ENCODE measurements at places on chromosomes 5 and 9.

- no peak for DNase-seq
These were observed 835 bp upstream of the DND1 start for GRCh38 chr5:140674211-140674610.

- DNase-seq, result no peak
These were observed 49.1 kb upstream of the TEK start for GRCh38 chr9:27059907-27060306.

DNA sequence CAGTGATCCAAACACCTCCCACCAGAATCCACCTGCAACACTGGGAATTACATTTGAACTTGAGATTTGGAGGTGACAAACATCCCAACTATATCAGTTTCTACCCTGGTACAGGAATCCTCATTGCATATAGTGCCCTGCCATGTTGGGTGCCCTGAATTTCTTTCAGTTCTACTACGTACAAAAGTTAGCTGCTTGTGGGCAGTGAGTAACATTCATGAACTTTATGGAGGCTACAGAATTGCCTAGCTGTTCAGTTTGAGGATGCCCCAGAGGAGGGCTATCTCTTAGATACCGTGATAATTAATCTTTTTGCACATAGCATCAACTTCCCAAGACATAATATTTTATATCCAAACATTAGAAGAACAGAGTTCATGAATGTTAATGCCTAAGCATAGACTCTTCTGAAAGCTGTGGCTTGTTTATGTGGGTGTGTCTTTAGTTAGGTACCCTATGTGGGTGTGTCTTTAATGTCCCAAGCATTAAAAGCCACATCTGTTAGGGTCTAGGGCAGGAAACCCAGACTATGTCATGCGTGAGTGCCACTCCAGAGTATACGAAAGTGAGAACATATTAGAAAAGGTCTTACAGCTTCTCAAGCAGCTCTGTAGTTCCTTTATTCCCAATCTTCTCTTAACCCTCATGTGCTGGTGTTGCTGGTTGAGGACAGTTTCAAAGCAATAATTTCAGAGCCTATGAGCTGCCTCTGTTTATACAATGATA, 47.0 kb upstream of the CHD1 start:
- DNase-seq, result no peak

- DNase-seq, result no peak
These were observed 76.6 kb upstream of the ASTN2 start for GRCh38 chr9:117491491-117491890.

- peak; percentile 6 for DNase-seq
These were observed 63.1 kb upstream of the EPB41L4B start for GRCh38 chr9:109383947-109384346.

DNA sequence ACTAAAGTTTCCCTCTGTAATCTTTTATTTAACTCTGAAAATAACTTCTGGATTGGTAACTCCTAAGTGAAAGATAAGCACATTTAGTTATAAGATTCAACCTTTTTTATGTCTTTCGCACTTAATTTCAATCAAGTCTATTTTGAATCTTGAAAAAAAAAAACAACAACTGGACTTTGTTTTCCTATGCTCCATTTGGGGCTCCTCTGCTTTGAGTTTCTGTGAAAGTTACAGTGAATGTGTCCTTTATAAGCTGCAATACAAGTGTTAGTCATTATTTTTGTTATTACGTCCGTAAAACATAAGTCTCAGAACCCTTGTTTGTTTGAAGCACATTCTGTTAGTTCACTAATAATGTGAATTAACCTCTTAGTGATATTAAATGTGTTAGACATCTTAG, 276.8 kb downstream of the ADAMTS6 start:
- no peak for DNase-seq

DNA sequence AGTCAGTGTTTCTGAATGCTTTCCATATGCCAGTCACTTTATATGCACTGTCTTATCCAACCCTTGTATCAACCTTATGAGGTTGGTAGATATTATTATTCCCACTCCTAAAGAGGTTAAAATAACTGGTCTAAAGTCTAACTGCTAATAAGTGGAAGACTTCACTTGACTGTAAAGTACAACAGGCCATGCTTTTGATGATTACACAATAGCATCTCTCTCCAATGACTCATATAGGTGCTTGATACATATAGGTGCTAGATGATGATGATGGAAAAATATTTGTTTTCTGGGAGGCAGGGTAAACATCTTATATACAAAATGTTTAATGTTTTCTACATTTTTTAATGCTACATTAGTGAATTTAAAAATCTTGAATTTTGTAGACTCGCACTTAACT, 75.9 kb upstream of the NR3C1 start:
- no peak for DNase-seq

GRCh38 chr5:55509796-55510522, 24.8 kb downstream of the PLPP1 start:
- no peak for DNase-seq

GRCh38 chr5:166062719-166063118, 2228.7 kb upstream of the WWC1 start:
- no peak for DNase-seq
